ENCODE measurements at places on chromosomes 16 and 17. TPM values are rescaled to one million over a fixed set of nuclear protein-coding genes. Genes with fewer than 3 reads are reported as not detected.

Gene ZNF598
- polyA plus RNA-seq, result 25.0 TPM

Gene ATP1B2
- 18.1 TPM for polyA plus RNA-seq

Gene EVPLL
- 0.71 TPM for polyA plus RNA-seq

Gene ITGB3
- 22.9 TPM for polyA plus RNA-seq

Gene GDPD3
- polyA plus RNA-seq, result 13.6 TPM

Data from renal pelvis (tissue), 12 donors.